Stimulated activated CD8-positive, alpha-beta memory T cell treated with anti-CD3 and anti-CD28 coated beads, Interleukin-4, amount 100 ng/mL, for 1 hour (primary cell): ENCODE measurements at places on chromosomes 12 and 14.

DNA sequence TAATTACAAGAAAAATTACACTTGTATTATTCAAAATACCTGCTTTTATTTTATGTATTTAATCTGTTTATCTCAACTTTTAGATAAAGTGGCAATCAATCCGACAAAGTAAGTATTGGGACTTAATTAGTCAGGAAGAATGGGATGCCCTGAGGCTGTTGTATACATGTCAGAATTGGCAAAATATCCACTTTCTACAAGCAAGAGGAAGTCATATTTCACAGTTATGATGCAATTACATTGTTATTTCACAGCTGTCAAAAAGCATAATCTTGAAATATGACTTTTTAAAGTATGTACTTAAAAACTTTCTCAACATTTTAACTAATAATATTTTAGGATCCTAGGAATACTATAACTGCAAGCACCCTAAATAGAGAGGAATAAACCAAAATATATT lies 357.1 kb upstream of the MGAT4C start:
- DNase-seq = no peak

GRCh38 chr12:77229640-77230442 lies 164.5 kb upstream of the E2F7 start:
- DNase-seq = no peak

DNA sequence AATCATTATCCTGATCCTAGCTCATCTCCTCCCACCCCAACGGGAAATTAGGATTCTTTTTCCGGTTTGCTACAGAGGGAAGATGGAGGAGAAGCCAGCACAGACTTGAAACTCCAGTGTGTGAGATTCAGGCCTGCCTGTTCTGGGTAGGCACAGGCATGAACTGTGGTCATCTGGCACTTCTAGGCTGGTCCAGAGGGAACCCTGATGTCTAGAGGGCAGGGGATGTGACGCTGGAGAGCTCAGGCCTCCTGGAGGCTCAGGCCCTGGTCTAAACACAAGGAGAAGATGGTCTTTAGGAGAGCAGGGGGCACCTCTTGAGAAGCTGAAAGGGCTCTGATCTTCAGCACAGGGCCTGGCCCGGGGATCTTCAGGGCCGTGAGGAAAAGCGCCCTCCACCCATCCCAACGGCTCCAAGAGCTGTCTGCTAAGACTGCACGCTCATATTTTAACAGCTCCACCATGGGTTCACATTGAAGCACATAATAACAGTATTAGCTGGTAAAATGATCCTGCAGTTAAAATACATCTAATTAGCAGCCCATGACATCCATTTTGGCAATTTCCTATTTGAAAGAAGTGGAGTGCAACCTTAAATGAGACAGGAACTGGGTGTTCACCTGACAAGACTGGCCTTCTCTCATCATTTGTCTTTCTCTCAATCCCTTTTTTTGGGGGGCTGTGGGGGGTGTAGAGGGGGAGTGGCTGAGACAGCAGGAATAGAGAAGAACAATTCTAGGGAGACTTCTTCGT lies 35.4 kb downstream of the BCL11B start:
- no peak for DNase-seq

DNA sequence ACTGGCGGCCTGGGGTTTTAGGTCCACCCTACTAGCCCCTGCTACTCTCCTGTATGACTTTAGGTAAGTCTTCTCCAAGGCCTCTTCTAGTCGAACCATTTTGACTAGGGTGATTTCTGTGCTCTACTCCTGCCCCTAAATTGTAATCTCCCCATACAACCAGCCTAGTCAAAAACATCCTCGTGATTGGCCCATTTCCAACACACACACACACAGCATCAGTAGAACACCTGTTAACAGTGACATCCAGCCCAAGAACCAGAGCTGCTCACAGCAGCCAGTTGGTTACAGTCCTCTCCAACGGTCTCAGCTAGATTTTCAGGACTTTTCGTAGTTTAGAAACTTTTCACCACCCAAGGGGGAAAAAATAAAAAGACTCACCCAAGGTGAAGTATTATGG lies 30.9 kb downstream of the NT5DC3 start:
- DNase-seq = no peak

DNA sequence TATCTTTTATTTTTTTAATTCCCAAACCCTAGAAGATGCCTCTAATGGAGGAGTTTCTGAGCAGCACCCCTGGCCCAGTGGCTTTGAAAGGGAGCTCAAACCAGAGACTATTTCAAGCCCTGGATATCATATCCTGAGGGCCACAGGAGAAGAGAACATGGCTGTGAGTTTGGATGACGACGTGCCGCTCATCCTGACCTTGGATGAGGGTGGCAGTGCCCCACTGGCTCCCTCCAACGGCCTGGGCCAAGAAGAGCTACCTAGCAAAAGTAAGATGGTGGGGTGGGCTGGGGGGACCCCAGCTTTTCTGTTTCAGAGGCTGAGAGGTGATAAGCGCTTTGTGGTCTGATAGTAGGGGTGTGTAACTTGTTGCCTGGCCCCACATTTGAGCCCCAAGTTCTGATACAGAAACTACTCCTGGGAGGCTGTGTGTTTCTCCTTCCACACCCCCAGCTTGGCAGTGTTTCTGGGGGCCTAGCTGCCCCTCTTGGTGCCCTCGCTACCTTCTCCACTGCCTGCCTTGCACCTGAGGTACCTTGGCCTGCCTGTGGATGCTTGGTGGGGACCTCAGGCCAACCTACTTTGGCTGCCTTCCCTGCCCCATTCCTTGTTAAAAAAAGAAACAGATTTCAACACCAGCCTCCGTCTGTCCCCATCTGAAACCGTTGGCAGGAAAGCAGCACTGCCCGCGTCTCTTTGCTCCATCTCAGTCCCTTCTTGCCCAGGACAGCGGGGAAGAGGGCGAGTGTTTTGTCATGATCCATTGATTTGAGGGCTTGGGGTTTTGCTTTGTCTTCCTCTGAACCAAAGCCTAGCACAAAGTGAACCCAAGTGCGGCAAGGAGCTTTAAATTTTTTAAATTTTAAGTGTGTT lies 5.7 kb downstream of the TPCN1 start:
- DNase-seq = no peak

GRCh38 chr14:77559381-77559780 lies 57.1 kb downstream of the SPTLC2 start:
- no peak for DNase-seq

DNA sequence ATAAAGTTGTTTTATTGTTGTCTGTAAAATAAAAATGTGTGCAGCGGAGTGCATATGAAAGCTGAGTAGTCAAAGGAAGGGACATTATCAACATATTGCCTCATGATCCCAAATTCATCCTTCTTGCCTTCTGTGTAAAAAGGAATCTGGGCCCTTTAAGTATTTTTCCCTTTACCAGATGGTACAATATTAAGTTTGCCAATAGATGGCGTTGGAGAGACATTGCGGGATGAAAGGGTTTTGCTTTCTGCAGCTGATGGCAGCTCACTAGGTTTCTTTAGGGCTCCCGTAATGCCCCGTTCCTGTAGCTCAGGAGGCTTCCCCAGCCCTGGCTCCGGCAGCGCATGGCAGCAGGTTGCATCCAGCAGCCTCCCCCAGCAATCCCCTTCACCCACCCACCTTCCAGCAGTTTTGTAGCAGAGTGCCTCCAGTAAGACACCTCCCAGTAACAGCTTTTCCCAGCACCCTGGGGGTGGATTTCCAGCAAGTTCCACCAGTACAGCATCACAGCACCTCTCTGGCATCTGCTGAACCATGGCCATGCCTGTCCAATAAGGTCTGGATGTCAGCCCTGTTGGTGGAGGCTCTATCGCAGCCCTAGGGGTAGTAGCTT lies 354.4 kb downstream of the MED13L start:
- no peak for DNase-seq
